ENCODE measurements at places on chromosomes 7 and 10. TPM values are rescaled to one million over a fixed set of nuclear protein-coding genes. Genes with fewer than 3 reads are reported as not detected.

Gene HOXA6
- not detected for total RNA-seq

Gene PCLO
- not detected for total RNA-seq

DNA sequence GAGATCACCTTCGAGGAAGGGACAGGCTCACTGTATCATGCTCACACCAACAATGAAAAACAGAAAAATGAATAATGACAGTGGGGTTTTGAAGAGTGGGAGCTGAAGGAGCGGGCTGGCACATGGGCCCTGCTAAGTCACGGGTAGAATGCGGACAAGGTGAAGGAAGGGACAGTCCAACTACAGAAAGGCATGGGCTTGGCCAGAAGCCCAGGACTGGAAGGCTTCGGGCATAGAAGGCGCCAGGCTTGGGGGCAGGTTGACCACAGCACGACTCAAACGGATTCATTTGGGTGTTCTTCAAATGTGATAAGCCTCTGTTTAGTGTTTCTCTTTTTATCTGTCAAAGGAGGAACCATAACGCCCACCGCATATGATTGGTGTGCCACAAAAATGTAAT, 509.5 kb downstream of the CCSER2 start:
- no peaks in the 10 kb centered on the region for H3K27me3 ChIP-seq
- H3K27ac ChIP-seq, result no peak overlapping the region
- no peaks in the 10 kb centered on the region for H3K4me1 ChIP-seq
- no peak for DNase-seq

DNA sequence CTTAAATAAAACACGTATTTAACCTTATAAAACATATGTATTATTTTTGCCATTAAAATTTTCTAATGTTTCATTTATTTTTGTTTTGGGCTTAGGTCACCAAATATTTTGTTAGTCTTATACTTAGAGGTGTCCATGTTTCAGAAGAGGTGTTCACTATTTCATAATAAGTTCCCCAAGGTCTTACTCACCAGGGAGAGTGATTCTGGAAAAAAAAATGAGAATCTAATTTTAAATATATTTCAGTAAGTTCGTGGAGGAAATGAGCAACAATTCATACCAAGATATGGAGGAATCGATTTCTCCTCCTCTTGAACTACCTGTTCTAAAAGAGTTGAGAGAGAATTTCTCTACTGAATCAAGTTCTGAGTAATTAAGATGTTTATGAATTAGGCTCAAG, 271.6 kb upstream of the SLC26A5 start:
- H3K4me1 ChIP-seq, result no peaks in the 10 kb centered on the region
- no peaks in the 10 kb centered on the region for H3K36me3 ChIP-seq
- DNase-seq, result no peak
- H3K4me3 ChIP-seq, result no peak overlapping the region
- H3K27ac ChIP-seq, result no peak overlapping the region

GRCh38 chr10:63671317-63671937, 150.2 kb downstream of the REEP3 start:
- H3K36me3 ChIP-seq, result no peaks in the 10 kb centered on the region
- H3K27me3 ChIP-seq, result peaks cover 27% of the 10 kb centered on the region
- H3K4me3 ChIP-seq, result no peak overlapping the region
- DNase-seq, result no peak
- H3K4me1 ChIP-seq, result peaks cover 8% of the 10 kb centered on the region

GRCh38 chr7:22842383-22842941, 19.8 kb upstream of the TOMM7 start:
- no peak overlapping the region for H3K27ac ChIP-seq
- H3K4me1 ChIP-seq, result peaks cover 7% of the 10 kb centered on the region

- H3K27me3 ChIP-seq, result peaks cover 23% of the 10 kb centered on the region
- H3K4me1 ChIP-seq, result no peaks in the 10 kb centered on the region
- no peak for DNase-seq
- no peak overlapping the region for H3K27ac ChIP-seq
These were observed 11.9 kb upstream of the PLEKHA1 start for GRCh38 chr10:122362621-122363020.
